ENCODE measurements at places on chromosomes 3 and 15. TPM values are rescaled to one million over a fixed set of nuclear protein-coding genes. Genes with fewer than 3 reads are reported as not detected.

HTR3E gene
- not detected for total RNA-seq

MTHFS gene
- total RNA-seq: 95.5 TPM

CYP11A1 gene
- total RNA-seq: not detected

HESX1 gene
- not detected for total RNA-seq

C15orf62 gene
- total RNA-seq: 0.16 TPM

NR1I2 gene
- total RNA-seq: not detected

NEK10 gene
- 1.2 TPM for total RNA-seq

BCL2A1 gene
- total RNA-seq: 11.4 TPM

ATP2B2 gene
- total RNA-seq: 0.13 TPM

PAQR5 gene
- 118 TPM for total RNA-seq

PLA2G4E gene
- not detected for total RNA-seq

CHDH gene
- total RNA-seq: 1.4 TPM

XIRP1 gene
- 0.06 TPM for total RNA-seq

KLHL6 gene
- not detected for total RNA-seq

CRYGS gene
- 0.43 TPM for total RNA-seq

ZNF385D gene
- not detected for total RNA-seq

KBTBD12 gene
- total RNA-seq: not detected

ZNF774 gene
- total RNA-seq: 1.3 TPM

B3GNT5 gene
- total RNA-seq: 30.1 TPM

C3orf49 gene
- total RNA-seq: not detected

CNTN6 gene
- total RNA-seq: not detected

IL17RE gene
- 1.1 TPM for total RNA-seq

CHRNA3 gene
- 0.20 TPM for total RNA-seq

ANKUB1 gene
- total RNA-seq: not detected

MRPL46 gene
- total RNA-seq: 64.0 TPM

SH2D7 gene
- not detected for total RNA-seq

HRG gene
- total RNA-seq: not detected

DUSP7 gene
- total RNA-seq: 16.2 TPM

ARGFX gene
- not detected for total RNA-seq

EPHA3 gene
- not detected for total RNA-seq

UROC1 gene
- total RNA-seq: not detected

IMPG2 gene
- 0.04 TPM for total RNA-seq

OXTR gene
- total RNA-seq: 9.2 TPM

ARRDC4 gene
- 0.18 TPM for total RNA-seq

NPAP1 gene
- total RNA-seq: not detected

IL5RA gene
- total RNA-seq: not detected

SAXO2 gene
- total RNA-seq: 3.7 TPM

NAA80 gene
- total RNA-seq: 6.1 TPM

PRSS50 gene
- not detected for total RNA-seq

FEZF2 gene
- total RNA-seq: not detected

CCR9 gene
- total RNA-seq: not detected

ZNF80 gene
- not detected for total RNA-seq

KBTBD13 gene
- total RNA-seq: not detected

CHAC1 gene
- 5.5 TPM for total RNA-seq

SNUPN gene
- 33.6 TPM for total RNA-seq

SCN11A gene
- not detected for total RNA-seq

MSL2 gene
- 5.8 TPM for total RNA-seq

FGF12 gene
- 0.40 TPM for total RNA-seq

STXBP5L gene
- total RNA-seq: not detected

SERINC4 gene
- total RNA-seq: not detected
